ENCODE measurements at places on chromosomes 6 and 20. TPM values are rescaled to one million over a fixed set of nuclear protein-coding genes. Genes with fewer than 3 reads are reported as not detected.

The CRISP3 gene
- total RNA-seq, result not detected

The RHAG gene
- total RNA-seq, result not detected

The SMPD2 gene
- total RNA-seq, result 7.5 TPM

GRCh38 chr6:1514078-1514477 is 95.6 kb upstream of the FOXC1 start:
- no peak for DNase-seq
- H3K4me1 ChIP-seq, result no peaks in the 10 kb centered on the region
- no peak overlapping the region for H3K27ac ChIP-seq
- H3K36me3 ChIP-seq, result no peaks in the 10 kb centered on the region

GRCh38 chr6:40299681-40300080 is 287.5 kb downstream of the LRFN2 start:
- H3K36me3 ChIP-seq, result no peaks in the 10 kb centered on the region
- no peak overlapping the region for H3K27ac ChIP-seq
- H3K27me3 ChIP-seq, result peaks cover 12% of the 10 kb centered on the region
- no peak for DNase-seq
- H3K4me1 ChIP-seq, result no peaks in the 10 kb centered on the region

DNA sequence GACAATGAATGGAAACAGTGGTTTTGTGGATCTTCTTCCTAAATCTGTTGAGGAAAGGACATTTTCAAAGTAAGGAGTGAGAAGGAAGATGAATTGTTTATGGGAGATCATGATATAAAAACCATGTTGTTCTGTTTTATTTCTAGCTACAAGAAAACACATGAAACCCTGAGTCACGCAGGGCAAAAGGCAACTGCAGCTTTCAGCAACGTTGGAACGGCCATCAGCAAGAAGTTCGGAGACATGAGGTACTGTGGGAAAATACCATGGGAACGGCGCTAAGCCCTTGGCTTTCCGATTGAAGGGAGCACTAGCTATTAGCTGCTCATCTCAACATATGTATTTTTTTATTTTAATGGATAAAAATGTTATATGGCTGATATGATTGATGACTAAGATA is 53.6 kb downstream of the HDDC2 start:
- DNase-seq, result no peak
- H3K27me3 ChIP-seq, result peaks cover 11% of the 10 kb centered on the region
- no peak overlapping the region for H3K4me3 ChIP-seq
- no peaks in the 10 kb centered on the region for H3K4me1 ChIP-seq

DNA sequence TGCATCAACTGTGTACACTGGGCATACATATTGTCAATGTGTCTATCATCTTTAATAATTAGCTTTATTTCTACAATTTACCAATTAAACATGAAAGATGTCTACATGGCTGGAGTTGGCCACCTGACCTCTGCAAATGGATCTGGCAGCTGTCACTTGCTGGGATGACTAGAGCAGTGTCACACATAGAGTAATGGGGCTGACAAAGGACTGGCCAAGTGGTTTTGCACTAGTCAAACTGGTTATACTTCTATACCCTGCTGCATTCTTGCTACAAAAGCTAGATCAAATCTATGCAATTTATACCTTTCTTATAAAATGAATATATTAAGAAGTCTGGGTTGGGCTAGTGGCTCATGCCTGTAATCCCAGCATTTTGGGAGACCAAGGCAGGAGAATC is 99.3 kb downstream of the SESN1 start:
- no peak overlapping the region for H3K27ac ChIP-seq
- peaks cover 26% of the 10 kb centered on the region for H3K36me3 ChIP-seq
- DNase-seq, result no peak
- H3K27me3 ChIP-seq, result no peaks in the 10 kb centered on the region
- no peak overlapping the region for H3K4me3 ChIP-seq

GRCh38 chr20:38680500-38681306 is 43.6 kb upstream of the SLC32A1 start:
- no peaks in the 10 kb centered on the region for H3K36me3 ChIP-seq
- H3K4me1 ChIP-seq, result no peaks in the 10 kb centered on the region
- H3K4me3 ChIP-seq, result no peak overlapping the region
- H3K27ac ChIP-seq, result no peak overlapping the region
- peaks cover 30% of the 10 kb centered on the region for H3K27me3 ChIP-seq

GRCh38 chr6:79335133-79335674 is 100.7 kb upstream of the HMGN3 start:
- H3K27ac ChIP-seq, result no peak overlapping the region
- peaks cover 31% of the 10 kb centered on the region for H3K4me1 ChIP-seq
- H3K36me3 ChIP-seq, result no peaks in the 10 kb centered on the region
- DNase-seq, result peak; percentile 11
- H3K4me3 ChIP-seq, result no peak overlapping the region

DNA sequence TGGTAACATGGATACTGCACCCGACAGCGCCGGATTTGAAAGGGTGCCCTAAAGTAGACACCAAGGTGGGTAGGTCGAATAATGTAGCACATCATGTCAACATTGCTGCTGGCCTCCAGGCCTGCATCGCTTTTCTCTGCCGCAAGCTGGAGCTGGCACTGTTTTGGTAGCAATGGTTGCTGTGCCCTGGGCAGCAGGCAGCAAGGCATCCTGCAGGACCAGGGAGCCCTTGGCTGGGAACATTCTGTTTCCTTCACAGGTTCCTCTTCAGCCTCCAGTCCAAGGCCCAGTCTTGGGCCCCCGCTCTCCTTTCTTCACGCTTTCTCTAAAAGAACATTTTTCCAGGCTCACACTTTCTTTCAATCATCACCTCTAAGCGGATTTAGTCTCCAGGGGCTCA is 365.8 kb upstream of the JARID2 start:
- H3K4me1 ChIP-seq, result peaks cover 49% of the 10 kb centered on the region
- H3K27me3 ChIP-seq, result no peaks in the 10 kb centered on the region
- no peak for DNase-seq
- no peak overlapping the region for H3K4me3 ChIP-seq
- no peak overlapping the region for H3K27ac ChIP-seq

- no peaks in the 10 kb centered on the region for H3K36me3 ChIP-seq
- H3K27me3 ChIP-seq, result no peaks in the 10 kb centered on the region
- no peak for DNase-seq
- H3K27ac ChIP-seq, result no peak overlapping the region
Measured at GRCh38 chr6:163122365-163122764, 292.2 kb upstream of the QKI start.

GRCh38 chr6:3363296-3364025 is 93.4 kb downstream of the SLC22A23 start:
- H3K36me3 ChIP-seq, result no peaks in the 10 kb centered on the region
- no peak overlapping the region for H3K4me3 ChIP-seq
- no peaks in the 10 kb centered on the region for H3K4me1 ChIP-seq
- no peak for DNase-seq
- H3K27me3 ChIP-seq, result no peaks in the 10 kb centered on the region

DNA sequence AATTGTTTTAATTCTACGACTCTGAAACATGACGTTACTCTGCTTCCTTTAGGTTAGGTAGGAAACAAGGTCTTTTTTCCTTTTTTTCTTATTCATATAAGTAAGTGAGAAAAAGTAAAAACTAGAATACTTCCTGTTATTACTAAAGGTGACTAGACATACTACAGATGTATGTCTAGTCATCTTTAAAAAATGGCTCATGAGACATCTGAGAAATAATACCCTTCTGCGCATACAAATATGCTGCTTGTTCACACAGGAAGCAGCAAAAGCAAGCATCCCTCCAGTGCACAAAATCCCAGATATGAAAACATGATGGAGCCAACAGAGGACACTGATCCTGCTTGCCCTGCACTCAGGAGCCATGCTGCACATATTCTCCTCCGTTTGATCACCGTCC is 699.1 kb downstream of the EPM2A start:
- H3K4me3 ChIP-seq, result no peak overlapping the region
- no peak overlapping the region for H3K27ac ChIP-seq
- H3K36me3 ChIP-seq, result no peaks in the 10 kb centered on the region
- no peak for DNase-seq

GRCh38 chr6:169887529-169888140 is 136.2 kb downstream of the ERMARD start:
- no peaks in the 10 kb centered on the region for H3K4me1 ChIP-seq
- no peak overlapping the region for H3K4me3 ChIP-seq
- peaks cover 20% of the 10 kb centered on the region for H3K27me3 ChIP-seq

DNA sequence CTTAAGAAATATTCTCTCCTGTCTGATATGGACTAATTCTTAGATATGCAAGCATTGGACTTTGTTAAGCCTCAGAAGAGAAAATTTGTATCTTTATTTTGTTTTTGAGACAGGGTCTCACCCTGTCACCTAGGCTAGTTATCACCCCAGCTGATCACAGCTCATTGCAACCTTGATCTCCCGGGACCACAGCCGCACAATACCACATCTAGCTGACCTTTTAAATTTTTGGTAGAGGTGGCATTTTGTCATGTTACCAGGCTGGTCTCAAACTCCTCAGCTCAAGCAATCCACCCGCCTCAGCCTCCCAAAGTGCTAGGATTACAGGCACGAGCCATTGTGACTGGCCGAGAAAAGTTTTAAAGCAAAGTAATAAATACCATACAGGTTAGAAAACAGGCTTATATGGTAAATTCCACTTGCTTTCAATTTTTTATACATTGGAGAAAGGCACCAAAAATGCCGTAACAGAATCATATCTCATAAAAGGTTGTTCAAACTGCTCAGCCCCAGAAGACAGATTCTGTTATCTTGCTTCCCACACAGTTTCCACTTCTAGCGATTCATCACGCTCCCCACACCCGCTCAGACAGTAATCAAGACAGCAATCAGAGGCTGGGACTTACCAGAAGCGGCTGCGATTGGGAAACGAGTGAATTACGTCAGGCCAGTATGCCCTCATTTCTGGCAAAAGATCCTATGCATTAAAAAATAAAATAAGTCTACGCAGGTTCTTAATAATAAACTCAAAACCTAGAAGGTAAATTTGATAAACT is 13.8 kb downstream of the RNASET2 start:
- H3K4me3 ChIP-seq, result peak overlapping the region; percentile 59
- H3K36me3 ChIP-seq, result peaks cover 59% of the 10 kb centered on the region
- H3K4me1 ChIP-seq, result peaks cover 49% of the 10 kb centered on the region
- no peaks in the 10 kb centered on the region for H3K27me3 ChIP-seq

DNA sequence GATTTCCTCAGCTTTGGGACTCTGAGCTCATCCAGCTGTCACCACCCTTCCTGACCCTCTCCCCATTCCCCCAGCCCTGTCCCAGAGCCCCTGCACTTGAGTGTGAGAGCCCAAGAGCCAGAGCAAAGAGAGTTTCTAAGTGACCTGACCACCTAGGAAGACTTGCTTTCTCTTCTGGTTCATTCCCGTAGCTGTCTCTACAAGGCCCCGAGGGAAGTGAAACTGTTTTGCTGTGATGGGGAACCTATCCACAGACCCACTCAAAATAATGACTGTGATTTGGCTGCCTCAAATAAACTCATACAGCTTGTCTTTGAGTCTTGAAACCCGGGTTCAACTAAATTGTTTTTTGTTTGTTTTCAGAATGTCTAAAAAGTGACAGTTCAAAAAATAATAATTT is 74.6 kb upstream of the XRN2 start:
- no peaks in the 10 kb centered on the region for H3K27me3 ChIP-seq
- peaks cover 9% of the 10 kb centered on the region for H3K36me3 ChIP-seq
- no peak for DNase-seq
- H3K4me1 ChIP-seq, result no peaks in the 10 kb centered on the region
- H3K4me3 ChIP-seq, result no peak overlapping the region

GRCh38 chr6:81242624-81243023 is 509.9 kb downstream of the TENT5A start:
- no peaks in the 10 kb centered on the region for H3K36me3 ChIP-seq
- no peak overlapping the region for H3K27ac ChIP-seq
- no peaks in the 10 kb centered on the region for H3K4me1 ChIP-seq

DNA sequence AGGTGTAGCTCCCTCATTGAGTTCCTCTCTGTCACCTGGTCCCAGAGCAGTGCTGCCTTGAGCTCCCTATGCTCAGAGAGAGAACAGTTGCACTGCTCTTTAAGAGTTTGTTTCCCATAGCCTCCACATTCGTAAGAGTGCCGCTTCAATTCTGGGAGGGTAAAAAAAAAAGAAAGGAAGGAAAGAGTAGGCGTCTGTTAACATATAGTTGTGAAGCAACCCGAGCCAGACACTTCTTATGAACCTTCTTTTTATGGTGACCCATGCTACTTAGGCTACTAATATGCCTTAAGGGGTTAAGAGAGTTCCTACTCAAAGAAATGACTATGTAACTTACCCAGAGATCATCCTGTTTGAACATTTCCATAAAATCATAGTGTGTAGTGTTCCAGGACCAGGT is 4.3 kb upstream of the ARG1 start:
- no peak overlapping the region for H3K4me3 ChIP-seq
- H3K4me1 ChIP-seq, result peaks cover 7% of the 10 kb centered on the region
- no peaks in the 10 kb centered on the region for H3K27me3 ChIP-seq
- H3K27ac ChIP-seq, result no peak overlapping the region
- H3K36me3 ChIP-seq, result peaks cover 8% of the 10 kb centered on the region
- DNase-seq, result no peak

DNA sequence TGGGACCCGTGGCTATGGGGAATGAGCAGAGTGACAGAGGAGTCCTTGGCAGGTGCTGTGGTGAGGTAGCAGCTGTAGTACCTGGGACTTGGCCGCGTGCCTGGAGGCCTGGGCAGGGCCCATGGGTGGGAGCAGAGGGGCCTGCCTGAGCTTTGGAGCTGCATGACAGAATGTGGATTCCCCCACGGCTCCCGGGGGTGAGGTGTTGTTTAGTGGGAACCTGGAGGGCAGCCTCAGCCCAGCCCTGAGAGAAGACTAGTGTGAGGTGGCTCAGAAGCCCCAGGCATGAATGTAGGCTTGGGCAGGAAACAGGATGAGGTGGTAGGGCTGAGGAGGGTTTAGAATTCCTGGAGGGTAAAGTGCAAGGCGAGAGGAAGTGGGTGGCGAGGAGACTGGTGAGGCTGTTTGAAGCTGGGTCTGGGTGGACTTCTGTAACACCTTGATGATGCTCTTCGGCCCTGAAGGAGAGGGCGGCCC is 86.5 kb upstream of the SCP2D1 start:
- peaks cover 20% of the 10 kb centered on the region for H3K4me1 ChIP-seq
- no peak for DNase-seq
- H3K27me3 ChIP-seq, result no peaks in the 10 kb centered on the region
- H3K27ac ChIP-seq, result no peak overlapping the region

GRCh38 chr20:3473944-3474343 is 3.1 kb downstream of the ATRN start:
- H3K36me3 ChIP-seq, result no peaks in the 10 kb centered on the region
- DNase-seq, result no peak
- H3K4me3 ChIP-seq, result no peak overlapping the region
- no peak overlapping the region for H3K27ac ChIP-seq

DNA sequence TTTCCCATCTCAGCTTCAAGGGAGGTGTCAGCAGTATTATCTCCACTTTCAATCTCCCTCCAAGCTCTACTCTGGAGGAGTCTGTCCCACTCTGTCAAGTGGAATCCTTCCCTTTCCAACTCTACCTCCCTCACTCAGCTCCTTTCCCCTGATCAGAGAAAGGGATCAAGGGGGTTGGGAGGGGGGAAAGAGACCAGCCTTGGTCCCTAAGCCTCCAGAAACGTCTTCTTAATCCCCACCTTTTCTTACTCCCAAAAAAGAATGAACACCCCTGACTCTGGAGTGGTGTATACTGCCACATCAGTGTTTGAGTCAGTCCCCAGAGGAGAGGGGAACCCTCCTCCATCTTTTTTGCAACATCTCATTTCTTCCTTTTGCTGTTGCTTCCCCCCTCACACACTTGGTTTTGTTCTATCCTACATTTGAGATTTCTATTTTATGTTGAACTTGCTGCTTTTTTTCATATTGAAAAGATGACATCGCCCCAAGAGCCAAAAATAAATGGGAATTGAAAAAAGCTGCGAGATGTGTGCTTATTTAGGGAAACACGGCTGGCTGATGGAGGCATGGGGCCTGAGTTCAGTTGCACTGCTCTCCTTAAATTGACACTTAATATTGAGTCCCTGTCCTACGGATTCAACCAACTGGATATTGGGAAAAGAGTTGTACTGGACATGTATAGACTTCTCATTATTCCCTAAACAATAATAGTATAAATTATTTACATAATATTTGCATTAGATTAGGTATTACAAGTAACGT is 4.9 kb downstream of the TUBB start:
- peak overlapping the region; percentile 44 for H3K4me3 ChIP-seq
- no peak for DNase-seq
- H3K27ac ChIP-seq, result peak overlapping the region; percentile 74
- H3K36me3 ChIP-seq, result peaks cover 71% of the 10 kb centered on the region
- no peaks in the 10 kb centered on the region for H3K27me3 ChIP-seq
